Activated naive CD8-positive, alpha-beta T cell treated with anti-CD3 and anti-CD28 coated beads, Interleukin-2, amount 50 U/mL, for 16 hours (primary cell): ENCODE measurements at places on chromosomes 5 and 9.
A peak's percentile ranks its signal among the peaks of the same experiment; 100 is the strongest.

DNA sequence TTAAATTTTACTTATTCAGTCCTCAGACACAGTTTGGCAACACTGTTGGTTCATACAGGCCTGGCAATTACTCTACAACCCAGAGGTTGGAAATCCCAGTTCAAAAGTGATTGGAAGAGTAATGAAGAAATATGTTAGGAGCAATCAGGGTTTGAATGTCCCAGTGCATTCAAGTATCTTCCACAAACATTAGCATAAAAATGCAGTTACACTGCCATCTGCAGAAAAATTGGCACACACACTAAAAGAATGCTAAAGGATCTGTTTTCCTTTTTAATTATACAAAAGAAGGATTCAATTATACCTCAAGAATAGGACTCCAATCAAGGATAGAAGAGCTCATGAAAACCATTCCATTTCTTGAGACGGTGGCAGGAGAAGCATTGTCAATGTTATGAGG lies 130.2 kb downstream of the DNAH5 start:
- no peak for DNase-seq

DNA sequence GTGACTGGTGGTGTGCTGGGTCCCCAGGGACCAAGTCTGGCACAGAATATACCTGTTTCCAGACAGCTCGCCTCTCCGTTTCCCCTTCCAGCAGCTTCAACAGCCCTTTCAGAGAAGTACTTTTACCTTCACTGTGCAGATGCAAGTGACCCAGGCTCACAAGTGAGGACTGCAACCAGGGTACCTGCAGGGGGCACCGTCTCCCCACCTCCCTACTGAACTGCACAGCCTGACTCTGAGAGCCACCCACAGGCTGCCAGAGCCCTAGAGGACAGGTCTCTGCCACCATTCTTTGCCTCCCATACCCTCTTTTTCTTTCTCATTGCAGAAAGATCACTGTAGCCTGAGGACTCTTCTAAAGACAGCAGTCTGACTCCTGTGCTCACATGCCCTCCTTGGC lies 15.4 kb downstream of the IL9 start:
- DNase-seq, result no peak

DNA sequence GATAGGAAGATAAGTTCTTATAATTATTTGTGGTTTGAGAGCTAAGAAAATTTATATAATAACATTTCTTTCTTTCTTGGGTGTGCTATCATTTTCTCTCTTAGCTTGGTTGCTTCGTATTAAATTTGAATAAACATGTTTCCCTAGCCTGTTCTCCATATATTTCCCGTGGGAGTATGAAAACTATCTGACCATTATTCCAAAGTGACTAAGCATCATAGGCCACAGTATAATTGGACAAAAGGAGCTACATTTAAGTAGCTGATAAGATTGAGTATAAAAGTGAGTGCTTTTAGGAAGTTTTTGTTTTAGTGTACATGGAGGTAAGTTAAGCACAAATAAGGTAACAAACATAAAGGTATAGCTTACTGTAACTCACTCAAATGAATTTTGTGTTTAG lies 8.4 kb upstream of the OSMR start:
- no peak for DNase-seq

GRCh38 chr5:181105391-181106025 lies 25.5 kb downstream of the OR2V1 start:
- no peak for DNase-seq

DNA sequence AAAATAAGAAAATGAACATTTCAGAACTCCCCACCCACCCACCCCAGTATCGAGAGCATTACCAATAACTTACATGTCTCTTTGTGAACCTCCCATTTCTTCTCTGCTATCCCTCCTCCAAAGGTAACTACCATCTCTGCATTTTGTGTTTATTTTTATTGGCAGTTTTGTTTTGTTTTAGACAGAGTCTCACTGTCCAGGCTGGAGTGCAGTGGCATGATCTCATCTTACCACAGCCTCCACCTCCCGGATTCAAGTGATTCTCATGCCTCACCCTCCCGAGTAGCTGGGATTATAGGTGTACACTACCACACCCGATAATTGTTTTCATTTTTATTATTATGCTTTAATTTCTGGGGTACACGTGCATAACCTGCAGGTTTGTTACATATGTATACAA lies 21.7 kb upstream of the GLIS3 start:
- no peak for DNase-seq

DNA sequence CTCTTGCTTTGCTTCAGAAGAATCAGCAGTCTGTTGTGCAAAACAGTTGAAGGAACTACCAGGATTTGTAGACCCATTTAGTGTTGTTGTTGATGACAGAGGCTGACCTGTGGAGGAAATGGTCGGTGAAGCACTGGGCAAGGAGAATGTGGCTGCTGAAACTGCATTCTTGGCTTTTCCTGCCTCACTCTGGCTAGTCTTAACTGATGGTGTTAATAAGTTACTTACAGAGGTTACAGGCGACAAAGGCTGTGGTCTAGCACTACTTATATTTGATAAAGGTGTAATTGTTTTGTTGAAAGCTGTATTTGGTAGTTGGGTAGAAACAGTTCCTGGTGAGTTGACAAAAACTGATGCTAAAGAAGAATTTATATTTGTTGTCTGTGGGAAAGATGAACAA lies 31.5 kb downstream of the MLANA start:
- DNase-seq, result no peak

DNA sequence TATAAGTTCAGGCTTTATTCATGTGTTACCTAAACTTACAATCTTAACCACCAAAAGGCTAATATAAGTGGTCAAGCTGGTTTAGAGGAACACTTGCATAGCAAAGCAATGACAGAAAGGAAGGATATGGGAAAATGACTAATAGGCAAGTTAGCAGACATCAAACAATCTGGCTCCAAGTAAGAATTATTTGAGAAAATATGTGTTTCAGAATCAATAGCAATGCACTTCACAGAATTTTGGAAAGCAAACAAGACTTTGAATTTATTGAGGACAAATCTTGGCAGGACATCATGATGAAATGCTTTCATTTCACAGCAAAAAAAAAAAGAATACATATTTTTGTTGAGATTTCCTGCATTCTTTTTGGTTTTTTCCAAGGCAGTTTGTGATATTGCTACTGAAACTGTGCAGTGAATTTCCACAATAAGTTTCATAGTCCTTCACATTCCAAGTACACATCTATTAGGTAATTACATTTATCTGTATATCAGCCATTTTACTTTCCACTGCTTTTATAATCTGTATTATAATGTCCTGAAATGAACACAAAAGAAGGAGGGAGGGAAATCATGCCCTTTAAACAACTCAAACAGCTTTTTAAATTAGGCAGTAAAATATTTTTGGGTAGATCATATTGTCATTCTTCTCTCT lies 417.9 kb downstream of the NR2F1-AS1 start:
- no peak for DNase-seq

GRCh38 chr9:4936277-4936676 lies 48.8 kb upstream of the JAK2 start:
- no peak for DNase-seq

GRCh38 chr5:166349046-166349445 lies 1942.4 kb upstream of the WWC1 start:
- DNase-seq, result no peak

DNA sequence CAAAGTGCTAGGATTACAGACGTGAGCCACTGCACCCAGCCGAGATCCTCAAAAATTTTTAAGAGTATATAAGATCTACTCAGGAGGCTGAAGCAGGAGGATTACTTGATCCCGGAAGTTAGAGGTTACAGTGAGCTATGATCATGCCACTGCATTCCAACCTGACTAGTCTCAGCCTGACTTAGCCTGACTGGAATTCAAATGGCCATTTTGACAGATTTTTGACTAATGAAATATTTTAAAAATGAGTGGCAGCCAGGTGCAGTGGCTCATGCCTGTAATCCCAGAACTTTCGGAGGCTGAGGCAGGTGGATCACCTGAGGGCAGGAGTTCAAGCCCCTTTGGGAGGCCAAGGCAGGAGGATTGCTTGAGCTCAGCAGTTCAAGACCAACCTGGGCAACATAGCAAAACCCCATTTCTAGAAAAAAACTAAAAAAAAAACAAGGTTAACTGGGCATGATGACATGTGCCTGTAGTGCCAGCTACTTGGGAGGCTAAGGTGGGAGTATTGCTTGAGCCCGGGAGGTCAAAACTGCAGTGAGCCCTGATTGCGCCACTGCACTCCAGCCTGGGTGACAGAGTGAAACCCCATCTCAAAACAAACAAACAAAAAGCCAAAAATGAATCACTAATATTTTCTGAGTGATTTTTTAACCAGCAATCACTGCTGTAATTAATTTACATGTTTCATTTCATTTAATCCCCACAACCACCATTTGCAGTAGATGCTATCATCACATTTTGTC lies 16.6 kb downstream of the ATOX1 start:
- DNase-seq, result no peak

DNA sequence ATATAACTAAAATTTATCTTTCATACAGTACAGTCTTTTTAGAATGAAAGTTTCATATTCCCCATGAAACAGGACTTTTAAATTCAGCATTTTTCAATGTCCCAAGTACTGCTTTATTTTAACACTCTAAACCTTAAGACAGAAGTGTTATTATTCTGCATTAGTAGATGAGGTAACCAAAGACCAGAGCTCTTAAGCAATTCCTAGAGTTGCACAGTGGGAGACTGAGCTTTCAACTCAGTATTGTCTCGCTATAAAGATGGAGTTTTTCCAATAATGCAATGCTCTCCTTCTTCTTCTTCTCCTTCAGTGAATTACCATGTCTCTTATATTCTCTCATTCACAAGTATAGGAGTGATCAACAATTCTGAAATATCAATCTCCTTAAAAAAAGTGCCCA lies 479.7 kb downstream of the CETN3 start:
- DNase-seq, result no peak

- no peak for DNase-seq
These were observed 192.2 kb downstream of the DMAC1 start for GRCh38 chr9:7607421-7607820.

DNA sequence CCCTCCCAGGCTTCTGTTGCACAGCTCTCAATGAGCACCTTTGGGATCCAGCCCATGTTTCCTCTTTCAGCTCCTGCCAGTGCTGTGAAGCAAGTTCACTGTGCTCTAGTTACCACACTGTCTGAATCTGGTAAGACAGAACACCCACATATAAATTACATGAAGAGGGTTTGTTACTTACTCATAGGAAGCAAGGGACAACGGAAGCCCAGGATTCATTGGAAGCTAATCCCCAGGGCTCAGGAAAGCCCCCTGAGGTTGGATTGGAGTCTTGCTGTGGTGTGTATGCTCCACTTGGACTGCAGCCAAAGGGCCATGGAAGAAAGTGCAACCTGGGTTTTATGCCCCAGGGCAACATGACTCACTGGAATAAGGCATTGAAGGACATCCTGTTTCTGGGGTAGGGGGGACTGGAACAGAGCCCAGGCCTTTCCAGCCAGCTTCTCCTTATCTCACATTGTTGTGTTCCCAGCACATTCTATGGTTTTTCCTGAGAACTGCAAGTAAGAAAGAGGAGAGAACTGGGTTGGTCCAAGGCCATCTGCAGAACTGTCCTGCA lies 15.6 kb upstream of the CLK4 start:
- no peak for DNase-seq

DNA sequence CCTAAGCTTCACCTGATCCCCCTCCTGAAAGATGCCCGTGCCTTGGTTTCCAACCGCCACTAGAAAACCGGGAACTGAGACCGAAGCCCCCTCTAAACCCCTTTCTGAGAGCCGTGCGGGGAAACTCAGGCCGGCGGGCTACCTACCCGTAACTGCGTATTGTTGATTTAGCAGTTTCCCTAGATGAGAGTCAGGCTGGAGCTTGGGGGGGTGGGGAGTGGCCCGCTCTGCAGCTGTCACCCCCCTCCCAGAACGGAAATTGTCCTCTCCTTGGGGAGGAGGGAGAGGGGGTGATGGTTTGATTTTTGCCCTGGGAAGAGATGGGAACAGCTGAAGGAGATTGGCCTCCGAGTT lies 2.5 kb downstream of the CXXC5 start:
- DNase-seq, result no peak

DNA sequence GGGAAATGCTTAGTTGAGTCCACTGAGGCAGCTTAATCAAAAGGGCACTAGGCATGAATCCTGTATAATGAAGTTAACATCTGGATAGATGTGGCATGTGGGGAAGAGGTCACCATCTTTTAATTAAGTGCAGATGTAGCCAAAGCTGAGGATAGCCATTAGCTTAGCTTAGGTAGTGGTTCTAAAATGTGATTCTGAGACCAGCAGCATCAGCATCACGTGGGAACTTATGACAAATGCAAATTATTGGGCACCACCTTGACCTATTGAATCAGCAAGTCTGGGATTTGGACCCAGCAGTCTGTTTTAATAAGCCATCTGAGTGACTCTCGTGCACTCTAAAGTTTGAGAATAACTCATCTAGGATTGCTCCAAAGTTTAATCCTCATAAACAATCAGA lies 63.8 kb downstream of the SNCAIP start:
- no peak for DNase-seq

- peak; percentile 54 for DNase-seq
These were observed at the start of gene STX17 for GRCh38 chr9:99906403-99907207. STX17 (plus strand) TSS chr9:99906654; CDS start chr9:99915240, 8,586 bp downstream.

DNA sequence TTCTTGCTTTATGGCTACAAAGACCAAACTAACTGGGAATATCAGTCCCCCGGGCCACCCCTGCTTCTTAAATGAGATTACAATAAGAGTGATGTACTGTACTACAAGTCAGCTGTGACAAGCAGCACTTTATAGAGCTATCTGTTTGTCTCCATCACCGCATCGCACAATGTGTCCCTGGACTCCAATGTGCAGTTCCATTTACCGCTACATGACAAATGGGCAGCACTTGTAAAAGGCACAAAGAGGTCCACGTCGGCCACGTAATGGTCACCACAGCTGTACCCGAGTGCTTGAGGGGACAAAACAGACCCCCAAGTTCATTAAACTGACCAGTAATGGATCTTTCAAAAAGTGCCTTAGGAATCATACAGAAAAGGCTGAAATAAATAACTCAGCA lies 54.1 kb downstream of the PSMB7 start:
- no peak for DNase-seq

GRCh38 chr9:35696520-35697215 lies 6.9 kb upstream of the TPM2 start:
- peak; percentile 20 for DNase-seq

DNA sequence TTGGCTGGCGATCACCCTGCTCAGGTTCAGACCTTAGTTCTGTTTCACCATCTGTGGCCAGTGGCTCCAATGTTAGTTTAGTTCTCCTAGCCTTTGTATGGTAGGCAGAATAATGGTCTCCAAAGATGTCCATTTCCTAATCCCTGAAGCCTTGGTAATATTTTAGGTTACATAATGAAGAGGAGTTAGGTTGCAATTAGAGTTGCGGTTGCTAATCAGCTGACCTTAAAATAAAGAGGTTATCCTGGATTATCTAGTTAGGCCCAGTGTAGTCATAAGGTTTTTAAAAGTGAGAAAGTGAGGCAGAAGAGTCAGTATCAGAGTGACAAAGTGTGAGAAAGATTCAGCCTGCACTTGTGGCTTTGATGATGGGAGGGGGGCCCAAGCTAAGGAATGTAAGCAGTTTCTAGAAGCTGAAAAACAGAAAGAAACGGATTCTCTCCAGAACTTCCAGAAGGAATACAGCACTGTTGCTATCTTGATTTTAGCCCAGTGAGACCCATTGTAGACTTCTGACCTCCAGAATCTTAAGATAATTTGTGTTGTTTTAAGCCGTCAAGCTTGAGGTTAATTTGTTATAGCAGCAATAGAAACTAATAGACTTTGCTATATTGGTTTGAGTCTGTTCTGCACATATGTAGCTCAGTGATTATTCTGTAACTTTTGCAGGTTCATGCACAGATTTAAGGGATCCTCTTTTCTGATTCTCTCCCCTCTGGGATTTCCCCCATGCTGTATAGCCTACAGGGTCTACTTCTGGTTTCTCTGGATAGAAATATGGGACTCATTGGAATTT lies 21.6 kb downstream of the LNPEP start:
- no peak for DNase-seq

GRCh38 chr5:132883261-132883834 lies 9.9 kb downstream of the LEAP2 start:
- no peak for DNase-seq
